ENCODE measurements at places on chromosomes 6 and 20.

GRCh38 chr6:110656492-110656891 lies 158.8 kb downstream of the CDK19 start:
- no peak for DNase-seq

GRCh38 chr6:31954511-31954910 lies 4.3 kb downstream of the NELFE start:
- no peak for DNase-seq

DNA sequence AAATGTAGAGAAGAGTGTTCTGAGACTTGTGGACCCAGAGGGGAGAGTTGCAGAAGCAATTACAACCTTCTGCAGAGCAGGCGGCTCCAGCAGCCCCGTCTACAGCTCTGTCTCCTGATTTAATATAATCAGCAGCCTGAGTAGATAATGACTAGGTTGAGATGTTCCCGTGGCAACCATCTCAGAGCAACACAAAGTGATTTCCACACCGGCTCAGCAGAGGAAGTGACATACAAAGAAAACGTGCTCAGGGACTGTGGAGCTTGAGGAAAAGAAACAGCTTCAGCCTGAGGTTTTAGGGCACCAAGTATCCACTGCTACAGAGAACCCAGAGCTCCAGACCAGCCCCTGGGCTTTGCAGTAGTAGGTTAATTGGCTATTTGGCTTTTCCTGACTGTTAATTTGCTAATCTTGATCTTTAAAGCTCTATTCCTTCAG lies 136.4 kb downstream of the MTFR2 start:
- no peak for DNase-seq

DNA sequence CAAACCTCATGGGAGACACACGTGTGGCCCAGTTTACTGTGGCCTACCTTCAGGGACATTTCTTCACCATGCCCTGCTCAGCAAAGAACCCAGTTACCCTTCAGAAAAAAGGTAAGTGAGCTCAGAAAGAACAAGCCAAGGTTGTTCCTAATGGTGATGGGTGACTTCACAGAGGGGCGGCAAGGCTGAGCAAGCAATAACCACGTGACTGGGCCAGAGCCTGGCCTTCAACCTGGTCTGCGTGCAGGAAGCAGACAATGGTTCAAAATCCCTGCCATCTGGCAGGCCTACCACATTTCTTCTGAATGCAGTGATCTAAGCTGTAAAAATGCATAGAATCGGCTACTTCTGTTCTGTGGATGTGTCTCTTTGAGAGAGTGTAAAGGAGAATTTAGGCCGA lies 115.5 kb upstream of the CST7 start:
- no peak for DNase-seq

DNA sequence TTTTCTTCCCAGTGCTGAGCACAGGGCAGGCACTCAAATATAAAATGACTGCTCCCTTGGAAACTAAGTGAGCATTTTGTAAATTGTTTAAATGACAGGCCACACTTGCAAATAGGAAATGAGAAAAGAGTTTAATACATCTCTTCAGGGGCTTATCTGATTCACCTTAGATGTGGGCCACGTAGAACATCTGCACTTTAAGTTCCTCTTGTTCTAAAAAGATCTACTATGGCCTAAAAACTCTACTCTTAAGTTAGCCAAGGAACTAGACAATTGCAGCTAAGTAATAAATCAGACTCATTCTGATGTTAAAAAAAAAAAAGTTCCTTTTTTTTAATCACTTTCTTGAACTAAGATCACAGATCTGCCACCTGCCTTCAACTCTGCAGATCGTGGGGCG lies 126.3 kb downstream of the KIF16B start:
- no peak for DNase-seq

DNA sequence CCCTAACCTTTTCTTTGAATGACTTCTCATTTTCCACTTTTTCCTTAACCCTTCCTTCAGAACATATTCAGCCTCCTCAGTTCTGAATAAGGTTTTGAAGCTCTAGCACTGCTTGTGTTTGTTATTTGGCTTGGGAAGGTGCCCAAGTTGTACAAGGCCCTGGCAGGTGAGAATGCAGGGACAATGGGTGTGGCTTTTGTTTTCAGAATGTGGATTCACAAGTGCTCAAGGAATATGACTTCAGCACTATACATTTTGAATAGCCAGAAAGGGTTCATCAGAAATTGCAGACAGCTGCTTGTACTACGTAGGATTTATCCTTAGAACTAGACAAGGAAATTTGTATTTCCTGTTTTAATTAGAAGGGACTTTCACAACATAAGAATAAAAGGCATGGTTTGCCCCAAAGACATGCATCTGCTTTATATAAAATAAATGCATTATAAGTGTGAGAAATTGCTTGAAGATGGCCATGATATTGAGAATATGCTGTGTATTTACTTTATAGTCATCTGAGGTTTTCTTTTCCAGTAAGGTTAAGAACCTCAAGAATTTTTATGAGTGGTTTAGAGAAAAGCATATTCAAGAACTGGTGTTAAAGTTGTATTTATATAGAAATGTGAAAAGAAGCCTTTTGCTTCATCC lies 29.3 kb upstream of the PRDM1 start:
- DNase-seq: no peak

DNA sequence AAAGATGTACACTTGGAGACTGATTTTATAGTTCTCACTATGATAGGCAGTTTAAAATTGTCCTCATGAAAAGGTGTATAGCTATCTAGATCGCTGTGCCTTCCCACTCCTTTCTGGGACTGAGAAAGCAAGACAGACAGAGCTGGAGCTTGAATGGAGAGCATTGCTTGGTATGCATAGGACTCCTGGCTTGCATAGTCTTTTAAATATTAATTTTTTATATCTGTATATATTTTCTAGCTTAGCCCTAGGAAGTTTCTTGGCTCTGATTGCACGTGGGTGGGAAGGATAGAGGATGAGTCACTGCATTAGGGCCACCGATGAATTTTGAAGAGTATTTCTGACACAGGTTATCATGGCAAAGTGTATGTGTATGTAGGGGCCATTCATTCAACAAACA lies 150.0 kb upstream of the SPACA1 start:
- no peak for DNase-seq

Measured in RPMI8226 (cell line).